ENCODE measurements at places on chromosomes 12 and 14.

GRCh38 chr12:7212678-7213077 is 23.2 kb downstream of the PEX5 start:
- DNase-seq = no peak

DNA sequence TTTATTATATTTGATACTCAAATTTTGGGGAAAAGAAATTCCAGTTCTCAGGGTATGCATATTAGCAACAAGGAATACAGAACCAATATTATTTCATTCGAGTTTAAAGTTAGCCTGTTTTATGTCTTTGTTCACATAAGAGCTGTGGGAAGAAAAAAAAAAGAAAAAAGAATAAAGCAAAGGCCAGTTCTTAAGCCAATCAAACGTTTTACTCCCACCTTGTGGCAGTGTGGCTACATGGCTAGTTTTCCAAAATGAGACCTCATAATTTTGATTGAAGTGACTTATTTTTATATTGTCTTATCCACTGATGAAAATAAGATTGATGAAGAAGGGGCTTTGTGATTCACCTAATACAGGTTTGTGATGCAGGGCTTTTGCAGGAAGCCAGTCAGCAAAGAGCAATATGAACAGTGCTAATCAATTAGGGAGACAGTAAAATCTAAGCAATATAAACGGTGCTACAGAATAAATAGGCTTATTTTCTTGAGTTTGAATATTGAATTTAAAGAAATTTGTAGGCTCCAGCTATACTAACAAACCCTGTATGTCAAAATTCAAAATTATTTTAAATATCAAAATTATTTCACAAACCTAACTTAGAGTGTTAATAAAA is 624.1 kb upstream of the FOXG1 start:
- peak; percentile 51 for DNase-seq

DNA sequence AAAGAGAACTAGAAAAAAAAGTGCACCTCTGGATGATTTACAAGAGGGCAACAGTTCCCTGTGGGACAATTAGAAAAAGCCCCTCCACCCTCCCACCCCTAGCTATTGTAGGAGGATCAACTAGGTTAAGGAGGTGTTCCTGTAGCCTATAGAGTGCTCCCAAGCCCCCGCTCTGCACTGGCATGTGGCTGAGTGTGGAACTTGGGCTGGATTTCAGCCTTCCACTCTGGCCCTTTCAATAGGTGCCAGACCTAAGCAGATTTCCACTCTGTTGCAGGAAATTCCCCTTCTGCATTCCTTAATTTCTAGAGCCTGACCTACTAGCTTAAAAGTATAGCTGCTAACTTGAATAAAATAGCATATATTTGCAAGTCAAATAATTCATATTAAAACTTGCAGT is 2.8 kb downstream of the NFATC4 start:
- DNase-seq = no peak

DNA sequence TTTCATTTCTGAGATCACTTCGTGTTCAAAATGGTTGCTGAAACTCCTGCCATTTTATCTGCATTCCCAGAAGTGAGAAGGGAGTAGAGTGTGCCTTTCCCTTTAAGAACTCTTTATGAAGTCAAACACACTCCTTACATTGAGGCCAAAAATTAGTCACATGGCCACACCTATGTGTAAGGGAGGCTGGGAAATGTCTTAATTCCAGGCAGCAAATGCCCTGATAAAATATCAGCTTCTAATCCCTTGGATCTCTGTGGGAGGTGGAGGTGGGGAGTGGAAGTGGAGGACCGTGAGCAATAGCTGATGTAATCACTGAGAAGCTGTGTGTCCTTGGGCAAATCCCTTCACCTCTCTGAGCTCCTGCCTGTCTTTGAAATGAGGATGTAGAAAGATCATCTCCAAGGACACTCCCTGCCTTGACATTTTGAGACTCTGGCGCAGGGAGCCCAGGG is 22.7 kb upstream of the ANKRD9 start:
- no peak for DNase-seq

GRCh38 chr14:70812124-70812818 is 3.0 kb upstream of the MAP3K9 start:
- DNase-seq = no peak

- no peak for DNase-seq
Observed at GRCh38 chr12:26231470-26231869, 36.1 kb downstream of the SSPN start.

DNA sequence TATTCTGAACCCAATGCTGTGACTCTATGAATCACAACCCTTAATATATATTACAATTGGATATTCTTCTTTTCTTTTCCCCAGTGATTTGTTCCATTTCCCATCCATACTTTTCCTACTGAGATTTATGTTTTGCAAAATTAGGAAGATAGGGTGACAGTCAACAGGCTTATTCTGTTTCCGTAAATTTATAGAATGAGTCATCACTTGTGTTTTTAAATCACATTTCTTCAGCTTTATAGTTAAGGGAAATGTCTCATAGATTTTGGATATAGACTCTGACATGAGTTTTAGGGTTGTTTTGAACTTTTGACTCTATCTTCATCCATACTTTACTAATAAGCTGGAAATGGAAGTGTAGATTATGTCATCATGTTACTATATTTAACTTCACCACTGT is 661.6 kb upstream of the FBXO33 start:
- no peak for DNase-seq

GRCh38 chr12:27081668-27082111 is 688 bp downstream of the C12orf71 start:
- no peak for DNase-seq

- DNase-seq = no peak
Observed at GRCh38 chr14:105500036-105500725, 9.1 kb downstream of the TEDC1 start.

- DNase-seq = no peak
Observed at GRCh38 chr12:12219664-12220063, 47.2 kb downstream of the LRP6 start.

DNA sequence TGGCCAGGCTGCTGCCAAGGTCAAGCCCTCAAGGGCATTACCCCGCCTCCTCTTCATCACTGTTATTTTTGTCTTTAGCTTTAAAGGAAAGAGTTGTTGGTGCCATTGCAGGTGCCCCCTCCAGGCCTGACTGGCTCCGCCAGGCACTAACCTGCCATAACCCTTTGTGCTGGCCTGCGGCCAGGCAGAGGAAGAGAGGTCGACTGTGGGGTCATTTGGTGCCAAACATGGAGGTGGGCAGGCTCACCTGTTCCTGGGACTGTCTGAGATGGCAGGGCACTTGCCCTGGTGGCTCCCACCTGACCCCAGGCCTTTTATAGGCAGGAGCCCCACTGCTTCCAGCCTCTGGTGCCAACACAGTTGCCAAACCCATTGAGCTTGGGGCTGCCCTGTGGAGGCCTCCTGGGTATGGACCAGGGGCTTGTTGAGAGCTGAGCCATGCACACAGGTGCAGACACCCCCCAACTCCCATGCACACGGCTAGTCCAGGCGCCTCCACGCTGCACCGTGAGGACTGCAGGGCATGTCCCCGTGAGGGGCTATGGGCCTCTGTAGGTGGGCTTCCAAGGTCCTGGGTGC is 29.4 kb upstream of the PLD4 start:
- DNase-seq = no peak

GRCh38 chr12:45575417-45575816 is 154.1 kb upstream of the ARID2 start:
- DNase-seq = no peak

DNA sequence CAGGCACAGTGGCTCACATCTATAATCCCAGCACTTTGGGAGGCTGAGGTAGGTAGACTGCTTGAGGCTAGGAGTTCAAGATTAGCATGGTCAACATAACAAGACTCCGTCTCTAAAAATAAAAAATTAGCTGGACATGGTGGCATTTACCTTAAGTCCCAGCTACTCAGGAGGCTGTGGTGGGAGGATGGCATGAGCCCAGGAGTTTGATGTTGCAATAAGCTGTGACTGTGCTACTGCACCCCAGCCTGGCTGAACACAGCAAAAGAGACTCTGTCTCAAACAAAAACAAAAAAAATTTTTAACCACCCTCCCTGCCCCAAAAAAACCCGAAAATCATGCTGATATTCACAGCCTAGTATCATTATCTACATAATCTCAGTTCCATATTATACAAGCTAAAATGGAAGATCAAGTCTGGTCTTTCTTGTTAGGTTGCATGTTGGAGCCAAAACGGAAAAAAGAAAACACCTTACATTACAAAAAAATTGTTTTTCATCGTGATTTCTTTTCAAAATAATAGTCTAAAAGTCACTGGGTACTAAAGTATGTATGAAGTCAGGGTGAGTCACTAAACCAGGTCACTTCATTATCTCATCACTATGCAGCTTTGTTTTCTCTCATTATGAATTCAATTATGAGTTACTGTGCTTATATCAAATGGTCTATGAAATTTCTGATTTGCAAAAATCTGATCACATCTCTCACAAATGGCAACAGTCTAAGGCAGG is 13.8 kb downstream of the GXYLT1 start:
- no peak for DNase-seq

DNA sequence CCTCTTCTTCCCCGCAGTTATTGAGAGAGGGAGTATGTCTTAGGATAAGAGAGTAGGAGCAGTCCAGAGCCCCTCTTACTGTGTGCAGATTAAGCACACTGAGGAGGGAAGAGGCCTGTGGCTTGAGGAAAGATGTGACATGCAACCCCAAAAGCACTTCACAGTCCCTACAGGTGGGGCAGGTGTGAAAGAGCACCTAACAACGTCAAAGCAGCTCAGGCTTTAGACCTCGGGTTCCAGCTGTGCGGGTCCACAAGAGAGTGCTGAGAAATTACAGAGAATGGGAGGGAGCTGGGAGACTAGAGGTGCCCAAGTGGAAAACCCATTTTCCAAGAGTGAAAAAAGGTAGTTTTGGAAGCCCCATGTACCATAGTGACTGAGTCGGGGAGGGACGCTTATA is 127.6 kb downstream of the SLC25A47 start:
- no peak for DNase-seq

DNA sequence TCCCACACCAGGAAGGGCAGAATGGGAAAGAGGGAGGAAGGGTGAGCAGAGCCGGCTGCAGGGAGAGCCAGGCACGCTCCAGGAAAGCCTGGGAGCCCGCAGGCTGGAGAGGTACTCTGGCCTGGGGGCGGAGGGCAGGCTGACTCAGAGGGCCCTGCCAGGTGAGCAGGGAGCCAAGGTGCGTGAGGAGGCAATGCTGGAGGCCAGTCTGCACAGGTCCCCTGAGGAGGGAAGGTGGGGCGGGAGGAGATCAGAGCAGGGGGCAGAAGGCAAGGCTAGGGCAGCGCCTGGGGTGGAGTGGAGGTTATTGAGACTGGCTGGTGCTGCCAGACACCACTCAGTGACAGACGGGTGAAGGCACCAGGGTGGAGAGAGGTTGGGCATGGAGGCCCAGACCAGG is 385.0 kb downstream of the BCL11B start:
- no peak for DNase-seq

GRCh38 chr14:80959496-80959895 is 4.1 kb downstream of the TSHR start:
- DNase-seq = no peak

- DNase-seq = no peak
Observed at GRCh38 chr14:82854131-82854530, 1320.5 kb upstream of the SEL1L start.

DNA sequence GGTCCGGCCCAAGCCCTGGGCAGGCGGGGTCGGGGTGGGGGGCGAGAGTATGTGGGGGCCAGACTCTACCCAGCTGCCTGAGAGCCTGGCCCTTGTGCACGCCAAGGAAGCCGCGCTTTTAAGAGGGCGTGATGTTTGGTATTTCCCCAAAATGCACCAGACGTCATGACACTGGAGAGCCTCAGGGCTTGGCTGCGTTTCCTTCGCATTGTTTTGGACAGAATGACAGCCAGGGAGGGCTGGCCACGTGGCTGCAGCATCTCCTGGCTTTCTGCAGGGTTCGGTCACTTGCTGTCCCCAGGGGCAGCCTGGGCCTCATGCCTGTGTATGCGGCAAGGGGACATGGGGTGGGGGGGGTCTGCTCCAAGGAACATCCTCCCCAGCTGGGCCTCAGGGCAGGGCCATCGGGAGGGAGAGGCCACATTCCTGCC is 16.1 kb upstream of the NUDT14 start:
- no peak for DNase-seq

GRCh38 chr14:50734950-50735695 is 67.0 kb upstream of the SAV1 start:
- DNase-seq = no peak

GRCh38 chr14:49972131-49972671 is 79.3 kb downstream of the ARF6 start:
- DNase-seq = no peak

- DNase-seq = peak; percentile 13
Observed at GRCh38 chr14:33307691-33308251, 369.1 kb downstream of the NPAS3 start.

DNA sequence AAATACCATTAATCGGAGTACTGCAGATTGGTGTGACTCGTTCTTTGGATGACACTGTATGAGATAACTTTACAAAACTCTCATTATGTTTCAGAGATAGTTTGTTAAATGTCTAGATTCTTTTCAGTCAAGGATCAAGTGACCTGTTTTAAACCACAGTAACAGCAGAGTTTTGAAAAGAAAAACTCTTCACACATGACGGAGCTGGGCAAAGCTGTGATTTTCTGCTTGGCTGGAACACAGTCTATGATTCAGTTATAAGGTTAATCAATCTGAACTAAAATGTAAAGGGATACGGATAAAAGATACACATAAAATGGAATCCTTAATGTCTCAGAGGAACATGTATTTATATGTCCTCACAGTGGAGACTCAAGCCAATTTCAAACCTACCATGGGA is 573.2 kb downstream of the PRKD1 start:
- DNase-seq = no peak

- DNase-seq = no peak
Observed at GRCh38 chr12:96305665-96306064, 94.6 kb downstream of the CDK17 start.

DNA sequence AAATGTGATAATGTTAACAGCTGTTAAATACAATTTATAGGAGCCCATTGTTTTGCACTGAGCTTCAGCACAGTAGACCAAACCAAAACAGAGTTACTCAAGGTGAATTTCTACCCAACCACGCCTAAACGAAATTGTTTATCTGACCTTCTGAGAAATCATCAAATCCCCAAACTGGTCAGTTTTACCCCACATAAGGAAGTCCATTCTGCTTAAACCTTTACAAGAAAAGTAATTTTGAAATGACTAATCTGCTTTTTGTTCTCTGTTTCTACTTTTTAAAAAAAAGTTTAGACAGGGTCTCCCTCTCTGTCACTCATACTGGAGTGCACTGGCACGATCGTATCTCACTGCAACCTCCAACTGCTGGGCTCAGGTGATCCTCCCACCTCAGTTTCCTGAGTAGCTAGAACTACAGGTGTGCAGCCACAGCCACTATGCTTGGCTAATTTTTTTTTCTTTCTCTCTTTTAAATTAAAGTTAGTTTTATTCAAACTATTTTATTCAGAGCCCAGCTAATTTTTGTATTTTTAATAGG is 1.4 kb upstream of the RNF10 start:
- no peak for DNase-seq

All from hippocampal formation (tissue), 2 donors.